ENCODE measurements at places on chromosomes 6 and 20.
A peak's percentile ranks its signal among the peaks of the same experiment; 100 is the strongest.

GRCh38 chr20:59318201-59318790 is 17.9 kb downstream of the EDN3 start:
- no peak for DNase-seq

GRCh38 chr6:33838983-33839382 is 35.2 kb upstream of the MLN start:
- DNase-seq, result no peak

DNA sequence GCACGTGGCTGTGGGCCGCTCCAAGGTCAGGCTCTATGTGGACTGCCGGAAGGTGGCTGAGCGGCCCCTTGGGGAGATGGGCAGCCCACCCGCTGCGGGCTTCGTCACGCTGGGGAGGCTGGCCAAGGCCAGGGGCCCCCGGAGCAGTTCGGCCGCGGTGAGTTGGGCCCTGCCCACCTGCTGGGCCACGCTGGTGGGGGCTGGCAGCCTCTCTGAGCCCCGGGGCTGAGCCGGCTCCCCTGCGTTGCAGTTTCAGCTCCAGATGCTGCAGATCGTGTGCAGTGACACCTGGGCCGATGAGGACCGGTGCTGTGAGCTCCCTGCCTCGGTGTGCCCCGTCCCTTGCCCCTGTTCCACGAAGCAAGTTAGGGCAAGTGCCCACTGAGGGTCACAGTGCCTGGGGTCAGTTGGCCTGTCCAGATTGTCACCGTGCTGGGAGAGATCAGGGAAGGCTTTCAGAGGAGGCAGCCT is 27.1 kb downstream of the COL20A1 start:
- no peak for DNase-seq

- no peak for DNase-seq
These were observed 38.5 kb downstream of the KCNQ2 start for GRCh38 chr20:63433756-63434531.

- no peak for DNase-seq
These were observed 11.3 kb upstream of the NSFL1C start for GRCh38 chr20:1477896-1478490.

- no peak for DNase-seq
These were observed 636.5 kb upstream of the PTCHD4 start for GRCh38 chr6:48747471-48747870.

GRCh38 chr6:15147827-15148226 is 98.0 kb upstream of the JARID2 start:
- no peak for DNase-seq

DNA sequence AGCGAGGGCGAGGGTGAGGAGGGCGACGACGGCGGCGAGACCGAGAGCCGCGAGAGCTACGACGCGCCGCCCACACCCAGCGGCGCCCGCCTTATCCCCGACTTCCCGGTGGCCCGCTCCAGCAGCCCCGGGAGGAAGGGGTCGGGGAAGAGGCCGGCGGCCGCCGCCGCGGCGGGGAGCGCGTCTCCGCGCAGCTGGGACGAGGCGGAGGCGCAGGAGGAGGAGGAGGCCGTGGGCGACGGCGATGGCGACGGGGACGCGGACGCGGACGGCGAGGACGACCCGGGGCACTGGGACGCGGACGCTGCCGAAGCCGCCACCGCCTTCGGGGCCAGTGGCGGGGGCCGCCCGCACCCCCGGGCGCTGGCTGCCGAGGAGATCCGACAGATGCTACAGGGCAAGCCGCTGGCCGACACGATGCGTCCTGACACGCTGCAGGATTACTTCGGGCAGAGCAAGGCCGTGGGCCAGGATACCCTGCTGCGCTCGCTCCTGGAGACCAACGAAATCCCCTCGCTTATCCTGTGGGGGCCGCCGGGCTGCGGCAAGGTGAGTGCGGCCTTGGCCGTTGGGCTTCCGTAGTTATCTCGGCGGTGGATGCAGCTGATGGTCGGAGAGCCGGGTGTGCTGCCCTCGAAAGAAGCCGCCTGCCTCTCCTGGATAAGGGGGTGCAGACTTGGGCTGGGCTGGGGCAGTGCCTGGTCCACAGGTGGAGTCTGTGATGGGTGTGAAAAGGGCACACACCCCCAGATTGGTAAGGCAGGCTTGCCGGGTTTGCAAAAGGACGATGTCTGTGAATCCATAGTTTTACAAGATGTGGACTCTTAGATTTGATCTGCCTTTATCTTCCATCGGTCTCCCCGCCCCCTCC is 938 bp downstream of the WRNIP1 start:
- peak; percentile 43 for DNase-seq

DNA sequence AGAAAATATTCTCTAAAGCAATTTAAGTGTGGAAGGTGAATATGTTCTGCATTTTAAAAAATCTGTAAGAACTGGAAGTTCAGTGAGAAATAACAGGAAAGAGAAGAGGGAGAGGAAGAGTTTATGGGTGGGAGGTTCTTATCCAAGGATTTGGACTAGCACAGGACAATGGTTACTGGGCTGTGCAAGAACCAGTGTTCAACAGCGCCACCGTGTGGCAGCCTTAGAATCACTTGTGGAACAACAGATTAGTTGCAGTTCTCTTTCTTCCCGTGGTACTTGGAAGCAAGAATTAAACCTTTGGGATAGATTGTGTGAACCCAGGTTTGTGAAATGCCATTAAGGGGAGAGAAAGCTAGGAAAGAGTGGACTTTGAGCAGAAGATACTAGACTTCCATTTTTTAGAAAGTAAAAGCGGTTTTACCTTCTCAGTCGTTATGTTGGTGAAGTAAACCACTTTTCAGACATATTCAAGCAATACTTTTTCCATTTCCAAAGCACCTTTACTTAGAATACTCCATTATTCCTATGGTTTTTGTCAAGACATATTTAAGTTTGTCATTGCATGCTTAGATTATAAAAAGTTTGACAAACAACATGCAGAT is 436.7 kb downstream of the RNF144B start:
- DNase-seq, result no peak

- DNase-seq, result peak; percentile 16
These were observed 16.4 kb downstream of the TRMT6 start for GRCh38 chr20:5933802-5934436.

DNA sequence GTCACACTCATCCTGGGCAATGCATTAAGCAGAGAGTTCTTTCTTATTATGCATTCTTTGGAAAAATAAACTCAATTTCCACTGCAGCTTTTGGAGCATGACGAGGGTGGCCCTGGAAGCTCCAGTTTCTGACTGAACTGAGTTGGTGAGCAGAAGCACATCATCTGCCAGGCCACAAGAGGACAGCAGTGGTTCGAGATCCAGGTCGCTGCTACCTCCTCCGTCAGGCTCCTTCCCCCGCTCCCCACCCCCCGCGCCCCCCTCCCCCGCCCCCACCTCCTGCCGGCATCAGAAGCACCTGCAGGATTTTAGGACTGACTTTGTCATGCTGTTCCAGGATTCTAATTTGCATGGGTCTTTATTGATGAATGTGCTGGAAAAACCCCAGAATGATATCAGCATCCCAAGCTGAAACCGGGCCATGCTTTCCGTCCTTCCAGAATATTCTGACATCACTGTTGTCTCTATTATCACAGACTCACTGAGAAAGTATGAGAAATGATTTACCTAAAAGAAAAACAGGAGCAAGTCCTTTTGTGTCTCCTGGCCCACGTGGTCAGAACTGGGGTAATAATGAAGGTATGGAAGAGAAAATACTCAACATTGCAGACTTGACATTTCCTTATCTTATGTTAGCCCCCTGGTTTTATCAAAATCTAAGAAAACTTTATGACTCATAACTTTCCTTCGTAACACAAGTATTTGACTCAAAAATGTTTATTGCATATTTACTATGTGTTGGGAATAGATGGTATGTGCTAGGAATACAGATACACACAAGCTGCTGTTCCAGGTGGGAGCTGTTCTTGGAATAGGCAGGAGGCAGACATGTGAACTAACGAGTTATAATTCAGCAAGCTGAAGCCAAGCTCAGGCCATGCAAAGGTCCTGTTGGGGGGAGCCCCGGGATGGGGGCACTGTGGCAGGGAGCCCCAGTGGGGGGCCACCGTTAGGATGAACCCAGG is 220.2 kb upstream of the EXOC2 start:
- no peak for DNase-seq

DNA sequence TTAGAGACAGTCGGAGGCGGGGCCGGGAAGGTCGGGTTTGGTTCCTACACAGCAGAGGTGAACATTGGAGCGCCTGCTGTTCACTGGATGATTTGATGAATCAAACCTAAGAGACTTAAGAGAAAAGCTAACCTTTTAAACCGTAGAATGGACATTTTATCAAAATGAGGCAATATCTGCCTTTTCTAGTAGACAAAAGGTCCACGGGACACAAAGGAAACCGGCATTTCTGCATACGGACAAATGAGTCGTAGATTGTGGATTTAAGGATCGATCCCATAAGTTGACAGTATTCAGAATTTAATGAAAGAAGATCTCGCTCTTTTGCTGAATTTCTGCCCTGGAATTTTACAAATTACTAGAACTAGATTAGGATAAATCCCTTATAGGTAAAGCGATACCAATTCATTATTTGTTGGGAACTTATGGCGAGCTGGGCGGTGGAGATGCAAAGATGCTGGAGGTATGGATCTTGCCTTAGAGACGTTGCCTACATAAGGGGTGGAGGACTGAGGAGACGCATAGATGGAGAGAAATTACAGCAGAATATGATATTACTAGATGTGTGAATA is 400 bp downstream of the PAK1IP1 start:
- DNase-seq, result no peak

DNA sequence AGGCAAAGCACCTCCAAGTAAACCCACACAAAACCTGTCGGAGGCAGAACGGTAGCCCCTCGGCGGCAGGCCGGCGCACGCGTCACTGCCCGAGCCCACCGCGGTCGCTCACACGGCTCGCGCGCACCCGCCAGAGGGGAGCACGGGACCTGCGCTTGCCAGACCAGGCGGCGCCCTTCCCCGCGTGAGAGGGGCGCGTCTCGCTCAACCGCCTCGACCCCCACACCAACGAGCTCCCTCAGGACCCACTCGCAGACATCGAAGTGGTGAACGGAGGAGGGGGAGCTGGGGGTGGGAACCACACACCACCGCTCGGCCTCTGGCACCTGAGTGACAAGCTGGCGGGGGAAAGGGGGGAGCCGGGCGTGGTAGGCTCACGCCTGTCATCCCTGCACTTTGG is 1513.4 kb upstream of the DEFB115 start:
- DNase-seq, result no peak

DNA sequence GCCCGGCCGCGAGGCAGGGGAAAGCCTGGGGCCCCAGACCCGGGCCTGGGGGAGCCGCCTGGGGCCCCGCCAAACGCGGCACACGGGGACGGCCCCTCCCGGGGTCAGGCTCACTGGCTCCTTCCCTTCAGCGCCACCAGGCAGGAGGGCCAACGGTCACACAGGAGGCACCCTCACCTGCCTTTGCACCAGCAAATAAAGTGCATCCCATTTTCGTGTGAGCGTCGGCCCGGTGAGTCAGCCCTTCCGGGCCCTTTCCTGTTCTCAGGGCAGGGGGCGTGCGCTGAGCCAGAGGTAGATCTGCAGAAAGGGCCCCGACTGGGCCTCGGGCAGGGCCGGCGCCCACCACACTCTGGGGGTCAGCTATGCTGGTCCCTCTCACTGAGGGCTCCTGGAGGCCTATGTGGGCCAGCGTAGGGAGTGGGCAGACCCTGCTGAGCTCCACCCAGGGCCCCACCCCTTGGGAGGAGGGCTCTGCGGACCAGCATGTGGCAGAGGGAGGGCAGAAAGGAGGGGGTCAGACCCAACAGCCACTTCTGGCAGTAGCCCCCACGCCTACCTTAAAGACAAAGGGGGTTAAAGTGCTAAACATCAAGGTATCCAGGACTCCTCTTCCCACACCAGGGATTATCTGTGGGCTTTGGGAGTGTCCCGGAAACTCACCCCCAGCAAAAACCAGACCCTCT is 931 bp upstream of the UCKL1 start:
- peak; percentile 73 for DNase-seq

DNA sequence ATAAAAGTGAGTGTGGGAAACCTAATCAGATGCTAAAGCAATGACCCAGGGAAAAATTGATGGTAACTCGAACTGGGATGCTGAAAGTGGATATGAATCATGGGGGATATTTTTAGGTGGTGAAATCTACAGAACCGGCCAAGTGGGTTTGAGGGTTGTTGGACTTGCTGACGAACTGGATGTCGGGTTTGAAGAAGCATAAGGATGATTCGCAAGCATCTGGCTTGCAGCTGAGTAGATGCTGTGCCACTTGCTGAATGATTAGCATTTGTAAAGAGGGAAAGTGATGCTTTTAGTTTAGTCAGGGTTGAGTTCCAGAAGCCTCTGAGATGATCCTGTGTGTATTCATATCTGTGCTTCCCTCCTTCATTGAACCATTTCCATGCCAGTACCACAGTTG is 54.9 kb downstream of the UBR2 start:
- no peak for DNase-seq

DNA sequence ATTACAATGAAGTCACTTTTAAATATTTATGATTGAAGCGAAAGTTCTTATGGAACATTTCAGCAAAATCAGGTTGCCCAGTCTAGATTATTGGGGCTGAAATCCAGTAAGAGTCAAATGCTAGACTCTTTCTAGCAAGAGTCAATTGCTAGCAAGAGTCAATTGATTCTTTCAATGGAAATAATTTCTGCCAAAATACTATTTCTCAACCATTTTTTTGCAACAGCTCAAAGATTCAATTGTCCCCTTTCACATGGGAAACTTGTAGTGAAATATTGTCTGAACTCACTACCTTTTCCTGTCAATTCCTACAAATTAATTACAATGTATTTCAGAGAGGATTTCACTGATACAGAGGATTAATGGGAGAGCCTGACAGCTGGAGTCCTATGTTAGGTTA is 78.3 kb downstream of the MAP7 start:
- DNase-seq, result no peak

Data from CD8-positive, alpha-beta T cell (primary cell).